ENCODE measurements at places on chromosomes 4 and X. TPM values are rescaled to one million over a fixed set of nuclear protein-coding genes. Genes with fewer than 3 reads are reported as not detected.

KLHL4 gene
- total RNA-seq: 4.9 TPM

NUP62CL gene
- total RNA-seq: 20.0 TPM

TSC22D3 gene
- total RNA-seq: 90.2 TPM

FREM3 gene
- not detected for total RNA-seq

TMEM156 gene
- total RNA-seq: 17.8 TPM

DHRSX gene
- total RNA-seq: 46.1 TPM
